ENCODE measurements at places on chromosomes 2 and 18. TPM values are rescaled to one million over a fixed set of nuclear protein-coding genes. Genes with fewer than 3 reads are reported as not detected.

DNA sequence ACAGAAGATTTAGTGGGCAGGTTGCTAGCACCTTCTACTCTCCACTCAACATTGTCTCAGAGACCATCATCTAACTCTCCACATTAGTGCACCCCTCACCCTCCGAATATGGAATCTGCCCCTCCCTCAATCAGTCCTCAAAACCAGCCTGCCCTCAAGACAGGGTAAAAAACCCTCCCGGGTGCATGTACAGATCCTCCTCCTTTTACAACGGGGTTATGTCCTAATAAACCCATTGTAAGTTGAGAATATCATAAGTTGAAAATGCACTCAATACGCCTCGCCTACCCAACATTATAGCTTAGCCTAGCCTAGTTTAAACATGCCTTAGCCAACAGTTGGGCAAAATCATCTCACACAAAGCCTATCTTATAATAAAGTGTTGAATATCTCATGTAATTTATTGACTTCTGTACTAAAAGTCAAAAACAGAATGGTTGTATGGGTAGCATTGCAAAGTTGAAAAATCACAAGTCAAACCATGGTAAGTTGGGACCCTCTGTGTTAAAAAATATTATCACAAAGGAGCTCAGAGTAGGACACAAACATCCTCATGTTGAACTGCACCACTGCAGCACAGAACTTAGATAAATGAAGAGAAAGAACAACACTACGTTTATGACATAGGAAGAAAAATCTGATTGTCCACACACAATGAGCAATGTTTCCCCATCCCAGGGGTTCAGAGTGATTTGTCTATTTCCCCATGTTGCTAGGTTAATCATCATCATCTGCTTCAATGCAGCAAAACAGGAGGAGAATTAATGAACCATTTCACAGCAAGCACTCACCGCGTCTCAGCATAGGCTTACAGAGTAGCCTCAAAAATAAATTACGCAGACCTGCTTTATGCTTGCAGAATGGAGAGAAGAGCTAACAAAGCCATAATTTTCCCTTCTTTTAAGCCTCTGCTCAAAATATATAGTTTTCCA, 184.1 kb upstream of the ARL4C start:
- no peak for DNase-seq

GRCh38 chr2:65144571-65144970, 14.7 kb upstream of the RAB1A start:
- DNase-seq: no peak

DNA sequence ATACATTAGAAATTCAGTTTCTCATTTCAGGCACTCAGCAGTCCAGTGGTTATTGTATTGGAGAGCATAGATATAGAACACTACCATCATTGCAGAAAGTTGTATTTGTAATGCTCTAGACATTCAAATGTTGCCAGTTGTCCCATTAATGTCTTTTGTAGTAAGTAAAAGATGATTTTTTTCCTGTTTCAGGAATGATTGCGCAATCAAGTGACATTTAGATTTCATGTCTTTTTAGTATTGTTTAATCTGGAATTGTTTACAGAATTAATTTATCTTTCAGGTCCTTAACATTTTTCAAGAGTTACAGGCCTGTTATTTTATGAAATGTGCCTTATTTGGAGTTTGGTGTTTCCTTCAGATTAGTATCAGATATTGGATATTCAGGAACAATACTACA, 134.7 kb downstream of the MSTN start:
- no peak for DNase-seq

DNA sequence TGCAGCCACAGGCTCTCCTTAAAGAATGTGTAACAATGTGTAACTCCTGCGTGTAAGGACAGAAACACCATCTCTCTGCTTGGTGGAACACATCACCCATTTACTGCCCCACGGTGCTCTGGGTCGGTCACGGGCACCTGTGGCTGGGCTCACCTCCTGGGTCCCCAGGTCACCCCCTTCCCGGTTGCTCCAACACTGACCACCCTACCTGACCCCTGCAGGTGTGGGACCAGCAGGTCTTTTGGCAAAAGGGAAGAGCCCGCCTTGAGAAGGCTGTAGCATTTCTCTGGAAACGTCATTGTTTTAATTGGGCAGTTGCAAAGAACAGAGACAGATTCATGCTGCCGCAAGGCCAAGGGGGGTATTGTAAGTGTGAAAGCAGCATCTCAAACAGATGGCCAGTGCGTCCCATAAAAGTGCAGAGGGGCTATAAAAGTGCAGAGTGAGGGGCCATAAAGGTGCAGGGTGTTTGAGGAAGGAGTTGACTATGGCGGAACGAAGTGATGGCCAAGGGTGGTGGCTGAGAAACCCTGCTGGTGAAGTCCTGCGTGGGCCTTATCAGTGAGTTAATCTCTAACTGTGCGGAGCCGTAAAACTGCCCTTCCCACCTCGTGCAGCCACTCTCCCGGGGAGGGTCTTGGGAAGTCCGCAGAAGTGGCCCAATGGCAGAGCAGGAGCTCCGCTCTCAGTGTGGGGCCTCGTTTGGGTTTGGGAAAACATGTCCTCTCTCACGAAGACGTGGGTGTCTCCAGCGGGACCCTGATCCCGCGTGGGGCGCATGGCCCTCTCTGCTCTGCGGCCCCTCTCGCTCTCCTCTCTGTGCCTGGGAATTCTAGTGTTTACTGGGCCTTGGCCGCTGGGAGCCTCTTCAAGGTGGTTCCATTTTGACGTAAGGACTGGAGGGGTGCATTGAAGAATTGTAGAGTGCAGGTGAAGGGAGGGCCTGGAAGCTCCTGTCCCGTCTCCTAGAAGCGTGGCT, 13.7 kb upstream of the NEU4 start:
- DNase-seq: peak; percentile 12

- peak; percentile 20 for DNase-seq
Measured at GRCh38 chr2:227406177-227407031, 18.7 kb upstream of the SCYGR1 start.

- no peak for DNase-seq
Measured at GRCh38 chr2:113068706-113069485, 1.1 kb downstream of the IL1F10 start.

- DNase-seq: no peak
Measured at GRCh38 chr2:148899638-148900318, 24.8 kb downstream of the KIF5C start.

DNA sequence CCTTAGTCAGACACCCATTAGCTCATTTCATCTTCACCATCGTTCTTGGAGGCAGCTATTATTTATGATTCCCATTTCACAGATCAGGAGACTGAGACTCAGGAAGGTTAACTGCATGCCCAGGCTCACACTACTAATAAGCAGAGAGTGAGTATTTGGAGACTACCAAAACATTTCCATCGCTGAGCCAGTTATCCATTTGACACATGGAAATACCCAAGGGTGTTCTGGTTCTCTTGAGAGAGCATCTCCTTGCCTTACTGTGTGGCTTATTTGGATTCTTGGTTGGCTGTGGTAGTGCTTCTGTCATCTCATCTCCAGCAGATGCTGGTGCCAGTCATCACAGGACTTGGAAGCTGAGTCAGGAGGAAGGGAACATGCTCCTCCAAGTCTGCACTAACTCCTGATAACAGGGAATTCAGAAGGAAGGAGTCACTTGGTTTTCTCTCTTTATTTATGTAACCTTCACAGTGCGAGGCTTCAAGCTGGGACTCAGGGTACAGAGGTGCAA, 55.2 kb downstream of the RASGRP3 start:
- DNase-seq: no peak

DNA sequence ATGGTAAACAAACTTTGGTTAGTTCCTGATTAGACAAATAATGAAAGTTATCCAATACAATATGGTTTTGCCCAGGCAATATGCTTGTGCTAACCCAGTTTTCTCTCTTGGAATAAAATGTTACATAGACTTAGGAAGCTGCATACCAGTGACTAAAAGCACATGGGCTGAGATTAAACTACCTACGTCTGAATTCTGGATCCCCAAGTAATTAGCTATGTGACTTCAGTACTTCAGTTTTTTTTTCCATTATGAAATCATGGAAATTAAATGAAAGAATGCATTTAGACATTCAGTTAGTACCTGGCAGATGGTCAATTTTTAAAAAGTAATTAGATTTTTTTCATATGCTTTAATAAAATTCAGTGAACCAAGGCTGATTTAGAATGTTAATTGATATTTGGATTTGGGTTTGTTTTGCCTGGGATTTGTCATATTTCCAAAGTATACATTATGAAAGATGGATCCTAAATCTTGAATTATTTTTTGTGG, 213.9 kb downstream of the PTH2R start:
- DNase-seq: no peak

Gene C2orf15
- 0.03 TPM for polyA plus RNA-seq

Gene CBLN2
- polyA plus RNA-seq: not detected
